ENCODE measurements at places on chromosomes 13 and 19.
A peak's percentile ranks its signal among the peaks of the same experiment; 100 is the strongest.

- no peak for DNase-seq
These were observed 15.2 kb upstream of the PABPC3 start for GRCh38 chr13:25080773-25081172.

DNA sequence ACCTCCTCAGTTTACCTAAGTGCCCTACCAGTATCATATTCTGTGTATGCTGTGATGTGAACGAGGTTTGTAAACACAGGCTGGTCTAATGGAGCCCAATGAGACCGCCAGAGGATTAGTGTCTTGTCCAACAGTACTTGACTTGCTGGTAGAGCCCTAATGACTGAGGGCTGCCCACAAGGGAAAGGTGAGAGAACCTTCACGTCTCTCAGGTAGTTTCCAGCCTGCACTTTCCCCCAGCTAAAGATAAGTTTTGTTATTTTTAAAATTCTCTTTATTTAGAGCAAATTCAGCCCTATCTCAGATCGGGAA, 498 bp upstream of the RBM26 start:
- no peak for DNase-seq

DNA sequence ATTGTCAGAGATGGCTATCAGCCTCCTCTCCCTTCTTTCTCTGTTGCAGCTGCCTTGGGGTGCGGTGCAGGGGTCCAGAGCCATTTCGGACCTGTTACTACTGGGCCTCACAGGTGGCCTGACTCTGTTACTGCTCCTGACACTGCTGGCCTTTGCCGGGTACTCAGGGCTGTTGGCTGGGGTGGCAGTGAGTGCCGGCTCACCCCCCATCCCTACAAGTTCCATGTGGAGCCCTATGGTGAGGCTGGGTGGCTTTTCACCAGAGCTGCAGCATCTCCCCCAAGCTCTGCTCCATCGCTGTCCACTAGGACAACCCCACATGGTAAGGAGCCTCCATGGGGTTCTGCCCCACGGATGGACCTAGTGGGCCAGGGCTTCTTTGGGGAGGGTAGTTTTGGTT, 13.7 kb upstream of the ZNF492 start:
- no peak for DNase-seq

DNA sequence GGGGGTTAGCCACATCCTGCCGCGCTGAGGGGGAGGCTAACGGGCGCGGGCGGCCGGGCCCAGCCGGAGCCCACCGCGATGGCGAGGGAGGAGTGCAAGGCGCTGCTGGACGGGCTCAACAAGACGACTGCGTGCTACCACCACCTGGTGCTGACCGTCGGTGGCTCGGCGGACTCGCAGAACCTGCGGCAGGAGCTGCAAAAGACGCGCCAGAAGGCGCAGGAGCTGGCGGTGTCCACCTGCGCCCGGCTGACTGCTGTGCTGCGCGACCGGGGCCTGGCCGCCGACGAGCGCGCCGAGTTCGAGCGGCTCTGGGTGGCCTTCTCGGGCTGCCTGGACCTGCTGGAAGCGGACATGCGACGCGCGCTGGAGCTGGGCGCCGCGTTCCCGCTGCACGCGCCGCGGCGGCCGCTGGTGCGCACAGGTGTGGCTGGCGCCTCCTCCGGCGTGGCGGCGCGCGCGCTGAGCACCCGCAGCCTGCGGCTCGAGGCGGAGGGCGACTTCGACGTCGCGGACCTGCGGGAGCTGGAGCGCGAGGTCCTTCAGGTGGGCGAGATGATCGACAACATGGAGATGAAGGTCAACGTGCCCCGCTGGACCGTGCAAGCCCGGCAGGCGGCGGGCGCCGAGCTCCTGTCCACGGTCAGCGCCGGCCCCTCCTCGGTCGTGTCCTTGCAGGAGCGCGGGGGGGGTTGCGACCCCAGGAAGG, 692 bp downstream of the RGS9BP start:
- DNase-seq: no peak

GRCh38 chr13:112249644-112250610, 126.2 kb upstream of the SPACA7 start:
- DNase-seq: no peak

- DNase-seq: no peak
These were observed 134.3 kb downstream of the KDM4B start for GRCh38 chr19:5103061-5103701.

GRCh38 chr13:45194081-45194939, 6.5 kb downstream of the KCTD4 start:
- DNase-seq: no peak

- DNase-seq: no peak
These were observed 152.6 kb upstream of the KL start for GRCh38 chr13:32863596-32863995.

GRCh38 chr19:11382898-11383705, 1.0 kb downstream of the EPOR start:
- DNase-seq: no peak

- peak; percentile 21 for DNase-seq
These were observed 6.5 kb downstream of the UNC13A start for GRCh38 chr19:17681505-17682125.

GRCh38 chr13:19984430-19985218, 26.1 kb downstream of the ZMYM2 start:
- DNase-seq: peak; percentile 8

DNA sequence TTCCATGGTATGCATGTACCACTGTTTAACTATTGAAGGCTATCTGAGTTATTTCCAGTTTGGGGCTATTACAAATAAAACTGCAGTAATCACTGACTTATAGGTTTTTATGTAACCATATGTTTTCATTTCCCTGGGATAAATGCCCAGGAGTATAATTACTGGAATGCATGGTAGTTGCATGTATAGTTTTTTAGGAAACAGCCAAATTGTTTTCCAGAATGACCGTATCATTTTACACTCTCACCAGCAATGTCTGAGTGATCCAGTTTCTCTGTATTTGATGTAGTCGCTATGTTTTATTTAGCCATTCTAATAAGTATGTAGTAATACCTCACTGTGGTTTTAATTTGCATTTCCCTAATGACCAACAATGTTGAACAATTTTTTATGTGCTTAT, 42.0 kb downstream of the CYSLTR2 start:
- no peak for DNase-seq

GRCh38 chr13:67168384-67168783, 61.8 kb downstream of the PCDH9 start:
- DNase-seq: no peak

DNA sequence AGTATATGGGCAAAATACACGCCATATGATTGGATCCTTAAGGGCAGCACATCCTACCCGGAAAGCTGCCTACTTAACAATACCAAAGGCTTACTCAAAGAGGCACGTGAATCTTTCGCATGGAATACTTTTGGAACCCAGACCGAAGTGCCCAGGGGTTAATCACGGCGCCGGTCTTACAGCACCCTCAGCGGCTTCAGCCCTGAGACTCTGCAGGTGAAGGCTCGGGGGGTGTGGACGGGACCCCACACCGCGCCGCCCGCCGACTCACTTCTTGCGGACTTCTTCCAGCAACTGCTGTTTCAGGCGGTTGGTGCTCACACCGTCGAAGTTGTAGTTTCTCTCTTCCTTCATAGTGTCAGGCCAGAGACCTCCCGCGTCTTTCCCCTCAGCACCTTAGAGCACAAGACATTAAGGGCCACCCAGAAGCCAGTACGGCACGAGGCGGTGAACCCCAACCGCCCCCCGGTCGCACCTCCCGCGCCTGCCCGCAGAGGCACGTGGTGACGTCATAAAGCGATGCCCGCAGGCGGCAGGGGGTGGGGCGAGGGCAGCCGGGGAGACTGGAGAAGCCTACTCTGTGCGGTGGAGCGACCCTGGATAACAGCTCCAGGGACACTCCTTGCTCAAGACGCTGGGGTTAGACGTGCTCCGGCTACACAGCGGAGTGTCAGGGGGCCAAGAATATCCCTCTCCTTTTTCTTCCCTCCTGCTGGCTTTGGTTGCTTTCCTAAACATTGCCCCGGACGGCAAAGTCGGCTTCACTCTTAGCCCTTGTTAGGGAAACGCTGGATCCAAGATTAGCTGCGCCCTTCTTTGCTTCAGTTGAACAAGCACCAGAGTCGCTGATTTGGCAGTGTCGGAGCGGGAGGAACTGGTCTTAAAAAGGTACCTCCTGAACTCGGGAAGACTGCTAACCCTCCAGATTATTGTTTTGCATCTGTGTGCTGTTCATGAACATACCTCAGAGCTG, at the start of gene CCDC169:
TSS of gene CCDC169 (minus strand) at position 449 of the 973 bp plus-strand sequence. CDS start at position 354, 95 bp downstream.
- peak; percentile 40 for DNase-seq

Data from retinal pigment epithelial cell (primary cell).